ENCODE measurements at places on chromosomes 5 and 9.

- DNase-seq, result no peak
Observed at GRCh38 chr9:4725706-4726442, 15.1 kb downstream of the AK3 start.

DNA sequence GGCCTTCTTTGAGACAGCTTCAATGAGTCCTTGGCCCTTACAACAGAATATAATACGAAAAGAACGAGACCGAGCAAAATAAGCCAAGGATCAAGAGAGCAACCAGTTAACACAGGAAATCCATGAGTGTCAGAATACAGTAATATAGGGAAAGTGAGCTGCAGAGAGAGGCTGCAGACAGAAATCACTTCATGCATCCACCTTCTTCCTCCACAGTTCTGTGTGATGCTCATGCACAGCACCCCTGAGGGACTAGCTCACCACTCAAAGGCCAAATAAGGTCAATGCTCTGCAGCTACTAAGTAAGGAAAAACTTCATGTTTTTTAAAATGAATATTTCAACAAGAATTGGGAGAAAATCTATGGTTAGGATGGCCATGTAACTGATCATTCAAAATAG is 257.1 kb downstream of the MCTP1 start:
- no peak for DNase-seq

- DNase-seq, result no peak
Observed at GRCh38 chr5:109126481-109126880, 283.3 kb downstream of the PJA2 start.

DNA sequence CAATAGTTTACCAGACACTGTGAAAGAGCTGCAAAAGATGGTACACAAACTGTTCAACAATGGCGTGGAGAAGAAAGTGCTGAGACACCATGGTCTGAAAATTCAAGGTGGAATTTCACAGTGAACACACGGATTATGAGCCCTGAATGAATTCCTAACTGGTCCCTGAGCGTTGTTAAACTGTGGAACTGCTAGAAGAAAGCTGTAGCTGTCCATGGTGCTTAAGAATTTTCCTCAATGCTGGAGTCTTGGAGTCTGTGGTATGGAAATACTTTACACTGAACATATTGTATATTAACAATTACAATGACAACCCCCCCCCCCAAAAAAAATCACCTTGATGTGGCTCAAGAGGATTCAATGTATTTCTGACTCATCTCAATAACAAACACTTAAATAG is 68.5 kb downstream of the SLC24A2 start:
- DNase-seq, result peak; percentile 22

DNA sequence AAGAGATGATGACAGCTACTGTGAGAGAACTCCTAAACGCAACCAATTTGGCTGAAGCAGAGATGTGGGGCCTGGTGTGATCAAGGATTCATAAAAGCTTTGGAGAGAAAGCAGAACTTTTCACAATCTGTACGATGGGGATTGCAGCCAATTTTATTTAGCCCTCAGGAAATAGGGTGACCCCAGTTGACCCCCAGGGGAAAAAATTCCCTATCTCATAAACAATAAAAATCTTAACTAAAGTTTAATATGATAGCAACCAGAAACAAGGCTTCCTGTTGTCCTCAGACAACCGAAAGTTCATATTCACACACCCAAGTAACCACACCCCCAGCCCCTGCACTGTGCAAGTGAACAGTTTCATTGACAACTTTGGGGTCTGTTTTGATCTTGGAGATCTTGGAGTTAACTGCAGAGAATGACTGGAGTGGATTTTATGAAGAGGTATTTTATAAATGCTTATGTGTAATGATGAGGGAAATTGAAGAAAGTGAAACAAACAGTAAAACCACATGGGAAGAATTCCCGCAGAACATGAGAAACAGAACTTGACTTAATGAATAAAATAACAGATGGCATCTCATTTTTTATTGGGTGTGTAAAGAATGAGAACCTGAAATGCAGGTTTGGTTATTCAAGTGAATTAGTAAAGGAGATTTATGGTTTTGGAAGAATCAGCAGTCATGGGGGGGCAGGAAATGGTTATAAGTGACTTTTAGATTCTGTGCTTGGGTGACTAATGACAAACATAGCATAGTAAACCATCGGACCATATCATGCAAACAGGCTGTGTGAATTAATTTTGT is 94.5 kb downstream of the PDE4D start:
- DNase-seq, result peak; percentile 63

Measured in kidney glomerular epithelial cell (primary cell).